ENCODE measurements at places on chromosomes 6 and 20.

GRCh38 chr6:32047084-32047478 lies 8.9 kb downstream of the CYP21A2 start:
- no peak for DNase-seq

GRCh38 chr6:32816746-32817204 lies at the start of gene HLA-DOB:
Gene HLA-DOB, minus strand, starts transcription at chr6:32817002. Its CDS starts 51 bp downstream, at chr6:32816951.
- no peak for DNase-seq

DNA sequence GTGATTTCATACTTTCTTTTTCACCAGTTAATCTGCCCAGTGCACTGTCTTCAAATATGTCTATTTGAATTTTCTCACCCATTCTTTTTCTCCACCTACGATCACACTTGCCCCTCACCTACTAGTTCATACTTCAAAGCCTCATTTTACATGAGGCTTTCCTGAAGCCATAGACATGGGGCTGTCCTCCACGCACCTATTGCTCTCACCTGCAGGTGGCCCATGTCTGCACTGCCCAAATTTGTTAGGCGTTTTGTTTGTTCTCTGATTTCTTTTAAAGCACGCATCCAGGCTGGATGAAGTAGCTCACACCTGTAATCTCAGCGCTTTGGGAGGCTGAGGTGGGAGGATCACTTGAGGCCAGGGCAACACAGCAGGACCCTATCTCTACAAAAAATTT lies 106.8 kb upstream of the RIPOR2 start:
- DNase-seq, result no peak

DNA sequence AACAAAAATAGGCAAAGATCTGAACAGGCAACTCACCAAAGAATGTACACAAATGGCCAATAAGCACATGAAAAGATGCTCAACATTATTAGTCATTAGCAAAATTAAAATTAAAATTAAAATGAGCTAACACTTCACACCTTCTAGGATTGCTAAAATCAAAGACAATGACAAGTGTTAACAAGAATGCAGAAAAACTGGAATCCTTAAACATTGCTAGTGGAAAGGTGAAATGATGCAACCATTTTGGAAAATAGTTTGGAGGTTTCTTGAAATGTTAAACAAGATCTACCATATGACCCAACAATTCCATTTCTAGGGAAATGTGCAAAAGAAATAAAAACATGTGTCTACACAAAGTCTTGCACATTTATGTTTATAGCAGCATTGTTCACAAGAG lies 75.5 kb upstream of the DST start:
- no peak for DNase-seq

DNA sequence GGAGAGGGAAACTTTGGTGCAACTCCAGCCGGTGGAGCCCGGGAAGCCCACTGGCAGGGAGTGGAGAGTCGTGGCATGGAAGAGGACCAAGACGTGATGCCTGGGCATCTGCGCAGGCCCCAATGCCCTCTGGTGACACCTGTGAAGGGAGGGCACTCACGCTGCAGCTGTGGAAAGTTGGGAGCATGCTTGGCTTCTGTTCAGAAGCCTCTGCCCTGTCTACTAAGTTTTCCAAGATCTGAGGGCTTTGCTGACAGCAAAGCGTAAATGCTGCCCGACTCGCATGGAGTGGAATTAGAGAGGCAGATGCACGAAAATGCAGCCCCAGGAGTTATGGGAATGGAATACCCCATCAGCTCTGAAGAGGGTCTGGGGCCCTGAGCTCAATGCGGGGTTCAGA lies 75.7 kb downstream of the SYNDIG1 start:
- no peak for DNase-seq

DNA sequence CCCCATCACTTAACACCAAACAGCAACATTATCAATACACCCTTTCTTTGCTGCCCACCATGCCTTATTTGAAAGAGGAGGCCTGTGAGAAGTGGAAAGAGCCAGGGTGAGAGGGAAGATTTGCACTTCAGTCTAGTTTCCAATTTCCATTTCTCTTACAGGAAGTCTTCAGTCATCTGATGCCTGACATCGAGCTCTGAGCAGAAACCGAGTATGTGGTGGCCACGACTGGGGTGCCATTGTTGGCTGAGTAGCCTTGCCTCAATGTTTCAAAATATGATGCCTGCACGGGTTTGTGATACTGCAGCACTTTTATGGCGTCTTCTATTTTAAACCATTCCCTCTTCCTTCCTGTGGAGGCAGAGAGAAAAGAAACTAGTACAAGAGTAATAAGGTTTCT lies 39.8 kb upstream of the SMIM29 start:
- DNase-seq, result no peak

- no peak for DNase-seq
Measured at GRCh38 chr20:59778615-59779200, 154.7 kb downstream of the SYCP2 start.

DNA sequence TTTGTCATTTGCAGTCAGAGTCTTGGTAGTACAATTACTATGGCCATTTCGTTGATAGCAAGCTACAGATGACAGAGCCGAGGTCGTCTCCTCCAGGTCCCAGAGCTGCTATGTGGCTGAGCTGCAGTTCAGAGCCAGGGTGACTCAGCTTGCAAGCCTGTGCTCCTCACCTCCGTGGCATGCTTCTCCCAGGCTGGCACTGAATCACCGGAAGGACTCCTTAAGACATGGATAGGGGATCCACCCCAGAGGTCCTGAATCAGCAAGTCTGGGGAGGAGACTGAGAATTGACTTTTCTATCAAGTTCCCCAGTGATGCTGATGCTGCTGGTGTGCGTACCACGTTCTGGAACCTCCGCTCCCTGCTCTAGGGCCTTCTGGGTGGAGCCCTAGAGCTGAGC lies 291.2 kb downstream of the CDH26 start:
- DNase-seq, result no peak

DNA sequence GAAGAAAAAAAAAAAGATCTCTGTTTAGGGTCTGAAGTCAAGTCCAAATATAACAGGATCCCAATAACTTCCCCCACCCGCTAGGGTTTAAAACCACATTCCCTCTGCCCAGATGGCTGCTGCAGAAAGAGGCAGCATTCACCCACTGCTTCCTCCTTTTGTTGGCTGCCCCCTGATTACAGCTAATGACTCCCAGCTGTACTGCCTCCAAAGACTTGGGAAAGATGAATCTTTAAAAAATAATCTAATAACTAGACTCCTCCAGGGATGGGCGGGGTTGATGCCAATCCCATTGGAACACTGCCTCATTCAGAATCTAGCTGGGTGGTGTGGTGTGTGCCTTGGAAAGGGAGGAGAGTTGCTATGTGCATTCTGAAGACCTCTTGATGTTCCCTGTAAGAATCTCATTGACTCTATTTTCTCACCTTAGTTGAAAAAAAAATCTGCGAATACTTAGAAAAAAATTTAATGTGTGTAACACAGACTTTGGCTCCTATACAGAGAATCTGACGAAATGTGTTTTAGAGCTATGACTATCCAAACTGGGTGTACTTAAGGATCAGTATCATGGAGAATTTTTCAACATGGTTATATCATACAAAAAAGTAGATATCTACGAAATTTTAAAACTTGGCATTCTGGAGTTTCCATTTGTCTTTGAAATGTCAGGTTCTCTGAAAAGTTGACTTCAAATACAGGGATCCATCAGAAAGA lies 174.0 kb downstream of the RNF144B start:
- DNase-seq, result no peak

DNA sequence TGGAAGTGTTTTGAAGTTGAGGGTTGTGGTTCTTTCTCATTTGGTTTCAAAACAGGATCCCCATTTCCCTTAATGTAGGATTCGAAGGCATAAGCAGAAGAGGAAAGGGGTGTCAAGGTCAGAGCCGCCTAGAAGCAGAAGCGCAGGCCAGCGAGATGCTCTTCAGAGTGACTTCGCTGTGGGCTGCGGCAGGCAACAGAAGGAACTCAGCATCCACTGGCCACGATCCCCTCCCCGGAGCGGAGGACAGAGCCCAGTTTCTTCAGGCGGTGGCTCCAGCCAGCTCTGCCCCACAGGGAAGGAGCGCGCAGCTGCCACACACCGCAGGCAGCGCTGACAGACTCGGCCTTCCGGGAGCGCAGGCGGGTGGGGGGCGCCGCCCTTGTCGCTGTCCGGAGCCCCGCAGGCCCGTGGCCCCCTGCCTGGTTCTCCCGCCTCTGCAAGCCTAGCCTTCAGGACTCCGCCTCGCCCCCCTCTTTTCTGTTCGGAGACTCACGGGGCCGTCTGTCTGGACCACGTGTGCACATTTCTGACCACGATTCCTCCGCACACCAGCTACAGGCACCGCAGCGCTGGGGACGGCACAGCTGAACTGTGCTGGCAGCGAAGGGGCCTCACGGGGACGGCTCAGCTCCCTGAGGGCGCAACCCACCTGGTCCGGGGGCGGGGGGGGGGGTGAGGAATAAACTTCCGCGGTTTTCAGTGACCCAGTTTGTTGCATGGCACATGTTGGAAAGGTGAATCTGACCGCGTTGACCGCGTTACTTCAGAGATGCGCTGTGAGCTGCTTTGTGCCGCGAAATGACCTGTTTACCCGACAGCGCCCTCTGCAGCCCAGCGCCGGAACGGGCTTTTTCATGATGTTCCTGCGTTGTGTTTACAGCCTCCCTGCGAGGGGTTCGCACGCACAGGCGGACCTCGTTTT lies 26.1 kb downstream of the TTLL2 start:
- DNase-seq, result peak; percentile 80

- no peak for DNase-seq
Measured at GRCh38 chr20:64242797-64243475, 12.6 kb upstream of the PCMTD2 start.

DNA sequence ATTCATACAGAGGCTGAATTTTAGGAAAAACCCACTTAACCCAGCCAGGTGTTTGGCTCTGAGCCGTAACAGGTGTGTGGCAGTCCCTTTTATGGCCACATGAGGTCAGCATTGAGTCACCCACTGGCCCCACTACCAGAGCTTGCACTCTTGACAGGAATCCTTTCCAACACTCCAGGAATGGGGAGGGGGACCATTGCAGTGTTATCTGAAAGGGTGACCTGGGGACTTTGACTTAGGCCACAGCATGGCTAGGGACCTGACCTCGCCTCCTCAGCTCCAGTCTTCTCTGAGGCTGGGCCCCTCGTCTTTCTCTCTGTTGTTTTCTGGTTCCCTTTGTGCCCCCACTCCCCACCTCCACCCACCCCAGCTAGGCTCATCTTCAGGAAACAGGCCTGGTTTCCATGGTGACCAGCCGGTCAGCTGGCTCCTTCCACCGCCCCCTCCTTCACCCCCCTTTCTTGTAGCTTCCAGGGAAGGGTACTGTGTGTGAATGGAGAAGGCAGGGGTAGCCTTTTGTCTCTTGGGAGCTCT lies 2.1 kb upstream of the TMEM151B start:
- DNase-seq, result peak; percentile 61

- no peak for DNase-seq
Measured at GRCh38 chr6:14987490-14987889, 258.4 kb upstream of the JARID2 start.

GRCh38 chr6:56730663-56731529 lies 88.2 kb upstream of the DST start:
- DNase-seq, result no peak

DNA sequence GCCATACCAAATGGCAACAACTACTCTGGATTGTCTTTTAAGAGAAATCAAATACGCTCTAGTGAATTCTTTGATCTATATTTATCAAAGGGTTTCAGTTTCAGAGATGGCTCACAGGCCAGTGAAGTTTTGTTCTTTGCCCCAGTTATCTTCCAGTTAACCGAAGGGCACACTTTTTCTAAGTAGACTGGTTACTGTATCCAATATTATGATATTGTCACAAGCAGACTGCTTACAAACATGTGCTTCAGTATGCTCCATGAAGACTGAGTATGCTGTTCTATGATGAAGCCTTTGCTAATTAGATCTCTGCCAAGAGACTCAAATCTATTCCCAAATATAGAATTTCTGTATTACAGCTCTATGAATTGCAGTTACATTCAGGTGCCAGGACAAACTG lies 181.1 kb downstream of the REV3L start:
- DNase-seq, result no peak

All from thyroid gland (tissue), 4 donors.